ENCODE measurements at places on chromosomes 6 and 20. TPM values are rescaled to one million over a fixed set of nuclear protein-coding genes. Genes with fewer than 3 reads are reported as not detected.

DNA sequence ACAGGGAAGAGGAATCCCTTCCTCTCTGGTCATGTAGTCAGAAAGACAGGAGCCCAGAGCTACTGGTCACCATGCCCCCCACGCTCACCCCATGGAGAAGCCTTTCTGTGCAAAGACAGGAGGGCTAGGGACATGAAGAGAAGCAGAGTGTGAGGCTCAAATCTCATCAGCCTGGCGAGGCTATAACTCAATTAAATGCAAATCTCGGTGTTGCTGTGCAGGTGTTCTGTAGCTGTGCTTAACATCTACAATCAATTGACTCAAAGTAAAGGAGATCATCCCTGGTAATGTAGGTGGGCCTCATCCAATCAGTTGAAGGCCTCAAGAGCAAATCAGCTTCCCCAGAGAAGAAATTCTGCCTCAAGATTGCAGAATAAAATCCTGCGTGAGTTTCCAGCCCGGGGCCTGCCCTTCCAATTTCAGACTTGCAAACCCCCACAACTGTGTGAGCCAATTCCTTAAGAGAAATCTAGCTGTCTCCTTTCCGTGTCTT is 64.4 kb downstream of the CHMP4B start:
- no peak for DNase-seq

GRCh38 chr6:79868098-79868722 is 79.1 kb downstream of the ELOVL4 start:
- no peak for DNase-seq

DNA sequence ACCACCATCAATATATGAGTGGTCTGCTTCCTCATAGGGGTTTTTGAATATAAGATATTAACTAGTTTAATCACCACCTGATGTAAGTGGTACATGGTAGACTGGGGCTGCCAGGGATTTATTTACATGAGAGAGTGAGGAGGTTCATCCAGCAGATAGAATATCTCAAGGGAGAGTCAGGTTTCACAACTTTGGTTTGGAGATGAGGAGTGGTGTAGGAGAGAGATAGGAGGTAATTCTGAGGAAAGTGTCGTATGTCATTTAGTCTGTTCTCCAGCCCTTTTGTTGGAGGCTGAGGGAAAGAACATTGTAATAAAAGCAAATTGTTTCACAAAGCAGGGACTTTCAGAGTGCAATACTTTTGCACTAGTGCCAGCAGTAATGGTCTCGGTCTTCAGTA is 16.8 kb downstream of the L3MBTL3 start:
- DNase-seq, result no peak

DNA sequence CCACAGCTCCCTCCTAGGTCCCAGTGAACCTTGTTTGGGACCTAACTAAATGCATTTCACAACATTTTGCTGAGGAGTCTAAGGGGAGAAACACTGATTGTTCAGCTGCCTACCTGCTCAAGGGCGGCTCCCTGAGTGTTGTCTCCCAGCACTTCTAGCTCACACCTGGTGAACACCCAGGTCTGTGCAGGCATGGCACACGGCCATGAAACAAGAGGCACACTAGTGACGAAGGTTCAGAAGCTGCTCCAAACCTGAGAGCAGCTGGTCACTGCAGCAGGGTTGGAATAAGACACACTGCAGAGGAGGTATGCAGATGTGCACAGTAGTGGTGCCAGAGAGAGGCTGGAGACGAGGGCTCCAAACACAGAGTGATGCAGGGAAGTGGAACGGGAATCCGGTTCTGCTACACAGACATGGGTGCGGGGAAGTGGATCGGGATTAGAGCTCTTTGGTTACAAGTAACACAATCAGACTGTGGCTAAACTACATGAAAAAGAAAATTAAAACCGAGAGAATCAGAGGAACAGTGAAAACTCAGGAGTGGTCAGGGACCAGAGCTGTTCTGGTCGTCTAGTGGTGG is 486.1 kb upstream of the CDH4 start:
- DNase-seq, result no peak

Gene RIMS1
- total RNA-seq, result 3.9 TPM

GRCh38 chr20:10671221-10671918 is 2.4 kb downstream of the JAG1 start:
- DNase-seq, result peak; percentile 89

Gene PAX1
- total RNA-seq, result not detected
